ENCODE measurements at places on chromosomes 13 and 19. TPM values are rescaled to one million over a fixed set of nuclear protein-coding genes. Genes with fewer than 3 reads are reported as not detected.

DNA sequence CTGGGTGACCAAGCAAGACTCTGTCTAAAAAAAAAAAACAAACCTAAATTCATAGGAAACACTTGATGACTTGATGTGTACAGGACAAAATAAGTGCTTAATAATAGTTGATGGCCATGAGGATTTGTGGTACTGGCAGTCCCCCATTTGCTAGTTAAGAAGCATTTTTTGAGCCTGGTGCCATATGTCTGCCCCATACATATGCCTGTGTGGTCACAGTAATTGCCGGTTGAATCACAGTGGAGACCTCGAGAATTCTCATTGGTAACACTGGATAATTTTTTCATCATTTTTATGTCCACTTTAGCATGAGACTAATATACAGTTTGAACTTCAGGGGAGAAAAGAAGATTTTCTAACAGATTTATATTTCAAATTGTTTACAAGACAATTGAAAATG, 79.2 kb downstream of the LRCH1 start:
- DNase-seq: no peak

DNA sequence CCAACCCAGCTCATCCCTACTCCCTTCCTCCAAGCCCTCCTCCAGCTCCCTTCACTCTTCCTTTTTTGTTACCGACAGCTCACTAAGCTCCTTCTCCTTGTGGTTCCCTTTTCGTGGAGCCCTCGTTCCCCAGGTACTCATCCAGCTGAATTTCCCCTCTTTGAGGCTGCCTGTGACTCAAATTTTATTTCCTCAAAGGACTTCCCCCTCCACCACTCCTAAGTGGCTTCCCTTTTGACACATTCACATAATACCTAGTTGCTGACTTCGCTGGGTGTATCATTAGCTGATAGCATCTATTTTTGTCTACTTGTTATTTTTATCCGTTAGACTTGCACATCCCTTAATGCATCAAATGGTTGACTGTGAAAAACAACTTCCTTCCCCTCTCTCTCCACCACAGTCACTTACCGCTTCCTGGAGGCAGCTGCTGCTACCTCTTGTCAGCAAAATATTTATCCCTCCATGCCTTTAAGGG, 14.5 kb downstream of the FFAR2 start:
- DNase-seq: no peak

- no peak for DNase-seq
Observed at GRCh38 chr13:67229481-67230403, at the start of gene PCDH9. PCDH9 (minus strand) TSS chr13:67230336; CDS start chr13:67228440, 1,896 bp downstream.

GRCh38 chr13:110044551-110045111, 258.2 kb upstream of the IRS2 start:
- no peak for DNase-seq

- DNase-seq: no peak
Observed at GRCh38 chr13:57739089-57739488, 107.5 kb downstream of the PCDH17 start.

DNA sequence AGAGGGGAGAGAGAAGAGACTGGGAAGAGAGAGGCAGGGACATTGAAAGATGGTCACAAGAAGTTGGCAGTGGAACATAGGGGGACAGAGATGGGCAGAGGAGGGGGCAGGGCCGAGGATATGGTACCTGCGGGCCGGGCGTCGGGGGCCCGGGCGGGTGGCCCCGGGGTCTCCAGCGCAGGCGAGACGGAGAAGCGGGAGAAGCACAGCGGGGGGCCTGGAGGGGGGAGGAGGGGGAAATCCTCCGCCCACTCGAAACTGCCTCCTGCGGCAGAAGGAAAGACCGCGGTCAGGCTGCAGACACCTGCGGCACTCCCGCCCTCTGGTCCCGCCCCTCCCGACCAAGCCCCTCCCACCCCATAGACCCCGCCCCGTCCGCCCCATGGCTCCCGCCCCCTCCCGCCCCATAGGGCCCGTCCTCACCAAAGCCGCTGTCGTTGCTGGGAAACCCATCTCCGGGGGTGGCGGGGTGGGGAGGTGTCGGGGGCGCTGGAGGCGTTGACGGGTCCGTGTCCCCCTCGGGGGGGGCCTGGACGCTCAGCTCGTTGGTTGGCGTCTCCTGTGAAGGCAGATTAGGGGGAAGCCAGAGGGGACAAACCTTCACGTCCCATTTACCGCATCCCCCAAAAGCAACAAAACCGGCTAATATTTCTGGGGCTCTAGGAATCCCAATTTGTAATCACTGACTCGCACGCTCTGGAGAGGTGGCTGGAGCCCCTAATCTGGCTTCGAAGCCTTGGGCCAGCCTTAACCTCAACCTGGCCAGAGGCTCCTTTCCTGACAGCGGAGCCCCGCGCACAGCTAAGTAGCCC, 20.4 kb downstream of the LMTK3 start:
- no peak for DNase-seq

- no peak for DNase-seq
Observed at GRCh38 chr13:42997381-42997780, 5.3 kb upstream of the EPSTI1 start.

DNA sequence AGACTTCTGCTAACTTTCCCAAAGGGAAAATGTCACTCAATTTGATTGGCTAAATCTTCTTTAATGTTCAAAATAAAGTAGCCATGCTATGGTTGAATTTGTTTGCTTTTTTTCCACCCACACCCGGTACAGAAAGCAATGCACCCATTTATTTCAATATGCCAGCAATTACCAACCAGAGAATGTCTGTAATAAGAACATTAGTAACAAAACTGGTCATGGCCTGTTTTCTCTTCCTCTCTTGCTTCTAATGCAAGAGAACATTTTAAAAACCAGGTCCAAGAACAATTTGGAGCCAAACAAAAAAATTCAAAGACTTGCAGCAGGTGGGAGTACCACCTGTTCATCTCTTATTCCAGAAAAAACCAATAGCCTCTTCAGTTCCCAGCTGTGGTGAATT, 1108.8 kb upstream of the PCDH20 start:
- DNase-seq: no peak

DNA sequence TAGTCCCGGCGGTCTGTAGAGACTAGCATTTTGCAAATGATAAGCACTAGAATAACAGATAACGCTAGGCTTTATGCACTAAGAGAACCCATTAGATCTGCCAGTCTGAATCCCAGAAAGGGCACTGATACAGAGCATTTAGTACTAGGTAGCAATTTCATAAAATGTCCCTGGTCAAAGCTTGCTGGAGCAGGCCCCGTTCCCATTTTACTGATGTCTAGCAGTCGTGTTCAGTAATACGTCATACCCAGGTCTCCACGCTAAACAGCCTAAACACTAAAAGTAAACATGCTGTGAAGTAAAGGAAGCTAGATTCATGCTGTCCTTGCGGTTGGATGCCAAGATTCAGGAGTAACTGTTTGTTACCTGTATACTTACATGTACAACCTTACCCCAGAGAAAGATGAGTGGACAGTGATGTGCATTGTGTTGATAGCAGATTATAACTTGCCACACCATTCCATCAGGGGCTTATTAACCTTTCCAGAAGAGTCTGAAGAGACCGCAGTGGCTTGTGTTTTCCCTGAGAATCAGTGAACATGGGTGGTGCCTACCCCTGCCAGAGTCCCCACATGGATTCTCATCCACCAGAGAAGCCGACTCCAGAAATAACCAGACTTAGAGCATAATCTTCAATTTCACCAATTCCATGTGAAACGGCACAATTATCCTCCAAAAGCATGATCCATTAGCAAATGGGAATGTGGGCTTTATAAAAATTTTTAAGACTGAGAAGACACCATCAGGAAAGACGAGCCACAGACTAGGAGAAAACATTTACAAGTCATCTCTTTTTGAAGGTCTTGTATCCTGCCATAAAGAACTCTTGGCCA, 3.4 kb upstream of the RPS11 start:
- DNase-seq: no peak

DNA sequence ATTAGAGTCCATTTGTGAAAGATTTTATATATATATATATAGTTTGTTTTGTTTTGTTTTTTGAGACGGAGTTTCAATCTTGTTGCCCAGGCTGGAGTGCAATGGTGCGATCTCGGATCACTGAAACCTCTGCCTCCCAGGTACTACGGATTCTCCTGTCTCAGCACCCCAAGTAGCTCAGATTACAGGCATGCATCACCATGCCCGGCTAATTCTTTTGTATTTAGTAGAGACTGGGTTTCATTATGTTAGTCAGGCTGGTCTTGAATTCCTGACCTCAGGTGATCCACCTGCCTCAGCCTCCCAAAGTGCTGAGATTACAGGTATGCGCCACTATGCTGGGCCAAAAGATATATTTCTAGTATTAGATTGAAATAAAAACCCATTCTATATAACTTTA, 4.0 kb upstream of the ZNF701 start:
- no peak for DNase-seq

- DNase-seq: no peak
Observed at GRCh38 chr13:107138486-107138885, 570.5 kb upstream of the ARGLU1 start.

- no peak for DNase-seq
Observed at GRCh38 chr19:4495471-4495870, 22.8 kb downstream of the PLIN4 start.

GRCh38 chr19:2721570-2722540, 683 bp upstream of the DIRAS1 start:
- DNase-seq: no peak

DNA sequence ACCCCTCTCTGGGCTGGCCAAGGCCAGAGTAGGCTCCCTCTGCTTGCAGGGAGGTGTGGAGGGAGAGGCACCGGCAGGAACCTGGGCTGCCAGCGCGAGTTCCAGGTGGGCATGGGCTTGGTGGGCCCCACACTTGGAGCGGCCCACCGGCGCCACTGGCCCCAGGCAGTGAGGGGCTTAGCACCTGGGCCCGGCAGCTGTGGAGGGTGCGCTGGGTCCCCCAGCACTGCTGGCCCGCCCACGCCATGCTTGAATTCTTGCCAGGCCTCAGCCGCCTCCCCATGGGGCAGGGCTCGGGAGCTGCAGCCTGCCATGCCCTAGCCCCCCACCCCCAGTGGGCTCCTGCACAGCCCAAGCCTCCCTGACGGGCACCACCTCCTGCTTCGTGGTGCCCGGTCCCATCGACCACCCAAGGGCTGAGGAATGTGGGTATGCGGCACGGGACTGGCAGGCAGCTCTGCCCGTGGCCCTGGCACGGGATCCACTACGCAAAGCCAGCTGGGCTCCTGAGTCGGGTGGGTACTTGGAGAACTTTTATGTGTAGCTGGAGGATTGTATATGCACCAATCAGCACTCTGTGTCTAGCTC, 1648.0 kb downstream of the OLFM4 start:
- DNase-seq: no peak

GRCh38 chr13:40186626-40187323, 479.7 kb downstream of the FOXO1 start:
- DNase-seq: no peak

- no peak for DNase-seq
Observed at GRCh38 chr13:110980921-110981320, 66.1 kb upstream of the ANKRD10 start.

DNA sequence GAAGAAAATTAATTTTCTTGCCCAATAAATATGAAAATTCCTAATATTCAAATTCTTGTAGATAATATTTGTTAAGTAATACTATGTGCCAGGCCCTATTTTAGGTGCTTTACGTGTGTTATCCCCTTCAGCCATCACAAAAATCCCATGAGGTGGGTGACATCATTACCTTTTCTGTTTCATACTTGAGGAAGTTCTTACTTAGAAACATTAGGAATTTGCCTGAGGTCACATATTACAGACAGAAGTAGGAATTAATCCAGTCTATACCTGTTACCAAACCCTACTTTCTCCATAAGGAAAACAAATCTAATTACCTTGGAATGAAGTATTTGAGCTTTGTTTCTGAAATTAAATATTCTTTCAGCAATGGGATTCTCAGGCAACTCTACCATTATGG, 336.1 kb downstream of the GPC6 start:
- DNase-seq: no peak

DNA sequence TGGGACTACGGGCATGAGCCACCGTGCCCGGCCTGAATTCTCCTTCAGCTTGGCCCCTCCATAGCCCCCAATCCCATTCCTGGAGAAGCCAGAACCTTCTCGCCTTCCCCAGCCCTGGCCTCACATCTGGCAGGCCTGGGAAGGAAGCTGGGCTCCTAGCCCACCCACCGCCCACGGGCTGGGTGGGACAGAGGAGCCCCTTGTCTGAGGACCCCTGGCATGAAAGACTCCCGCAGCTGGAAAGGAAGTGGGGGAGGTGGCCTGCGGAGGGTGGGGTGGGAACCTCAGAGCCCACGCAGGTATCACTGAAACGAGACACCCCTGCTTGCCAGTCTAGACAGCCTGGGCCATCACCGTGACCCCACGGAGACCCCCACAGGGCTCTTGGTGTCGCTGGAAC, 7.7 kb upstream of the NANOS3 start:
- no peak for DNase-seq

GRCh38 chr19:2810141-2811091, 9.3 kb upstream of the ZNF554 start:
- no peak for DNase-seq

- peak; percentile 91 for DNase-seq
Observed at GRCh38 chr19:11422163-11423065, 3.3 kb upstream of the RGL3 start.

DNA sequence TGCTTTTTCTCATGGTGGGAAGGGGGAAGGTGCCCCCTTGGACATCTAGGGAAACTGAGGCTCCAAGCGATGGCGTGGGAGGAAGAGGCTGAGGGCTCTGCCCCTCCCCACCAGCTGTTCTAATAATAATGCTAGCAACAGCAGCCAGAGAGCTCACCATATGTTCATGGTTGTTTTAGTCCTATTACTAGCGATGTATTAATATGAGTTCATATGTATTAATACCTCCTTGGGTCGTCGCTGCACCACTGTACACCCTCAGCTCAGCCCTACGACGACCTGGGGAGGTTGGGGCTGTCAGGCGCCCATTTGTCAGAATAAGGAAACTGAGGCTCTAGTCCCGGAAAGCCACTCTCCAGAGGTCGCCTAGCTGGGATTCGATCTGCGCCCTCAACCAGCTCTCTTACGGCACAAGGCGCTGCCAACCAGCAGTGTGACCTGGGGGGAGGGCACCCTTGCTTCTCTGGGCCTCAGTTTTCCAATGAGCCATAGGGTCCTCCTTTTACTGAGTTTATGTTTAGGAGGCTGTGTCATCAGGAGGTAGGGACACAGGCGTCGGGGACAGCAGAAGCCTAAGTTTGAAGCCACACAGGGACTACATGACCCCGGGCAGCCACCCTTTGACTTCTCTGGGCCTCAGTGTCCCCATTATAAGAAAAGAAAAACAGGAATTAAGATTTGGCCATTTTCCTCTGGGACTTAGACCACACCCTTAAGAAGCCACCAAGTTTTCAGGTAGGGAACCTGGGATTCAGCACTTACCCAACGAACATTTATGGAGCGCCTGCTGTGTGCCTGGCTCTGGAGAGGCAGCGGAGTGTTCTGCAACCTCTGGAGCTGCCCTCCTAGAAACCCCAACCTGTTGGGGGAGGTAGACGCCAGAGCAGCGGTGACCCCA, 664 bp downstream of the MAST3 start:
- no peak for DNase-seq

SPC24 gene
- 3.9 TPM for total RNA-seq

ZNF729 gene
- total RNA-seq: not detected

SELENOV gene
- not detected for total RNA-seq

KIR3DL1 gene
- not detected for total RNA-seq

PRSS57 gene
- total RNA-seq: not detected

RAB20 gene
- total RNA-seq: 3.1 TPM

PTPRH gene
- 1.1 TPM for total RNA-seq

TNFRSF19 gene
- 79.6 TPM for total RNA-seq

KLK11 gene
- total RNA-seq: 332 TPM
